HepG2 (cell line): ENCODE measurements at places on chromosomes 6 and 20. TPM values are rescaled to one million over a fixed set of nuclear protein-coding genes. Genes with fewer than 3 reads are reported as not detected.

GRCh38 chr6:34338377-34338776 lies 54.1 kb downstream of the NUDT3 start:
- H3K36me3 ChIP-seq, result peaks cover 38% of the 10 kb centered on the region
- no peaks in the 10 kb centered on the region for H3K4me1 ChIP-seq
- no peak for DNase-seq
- H3K27me3 ChIP-seq, result no peaks in the 10 kb centered on the region
- H3K4me3 ChIP-seq, result no peak overlapping the region

DNA sequence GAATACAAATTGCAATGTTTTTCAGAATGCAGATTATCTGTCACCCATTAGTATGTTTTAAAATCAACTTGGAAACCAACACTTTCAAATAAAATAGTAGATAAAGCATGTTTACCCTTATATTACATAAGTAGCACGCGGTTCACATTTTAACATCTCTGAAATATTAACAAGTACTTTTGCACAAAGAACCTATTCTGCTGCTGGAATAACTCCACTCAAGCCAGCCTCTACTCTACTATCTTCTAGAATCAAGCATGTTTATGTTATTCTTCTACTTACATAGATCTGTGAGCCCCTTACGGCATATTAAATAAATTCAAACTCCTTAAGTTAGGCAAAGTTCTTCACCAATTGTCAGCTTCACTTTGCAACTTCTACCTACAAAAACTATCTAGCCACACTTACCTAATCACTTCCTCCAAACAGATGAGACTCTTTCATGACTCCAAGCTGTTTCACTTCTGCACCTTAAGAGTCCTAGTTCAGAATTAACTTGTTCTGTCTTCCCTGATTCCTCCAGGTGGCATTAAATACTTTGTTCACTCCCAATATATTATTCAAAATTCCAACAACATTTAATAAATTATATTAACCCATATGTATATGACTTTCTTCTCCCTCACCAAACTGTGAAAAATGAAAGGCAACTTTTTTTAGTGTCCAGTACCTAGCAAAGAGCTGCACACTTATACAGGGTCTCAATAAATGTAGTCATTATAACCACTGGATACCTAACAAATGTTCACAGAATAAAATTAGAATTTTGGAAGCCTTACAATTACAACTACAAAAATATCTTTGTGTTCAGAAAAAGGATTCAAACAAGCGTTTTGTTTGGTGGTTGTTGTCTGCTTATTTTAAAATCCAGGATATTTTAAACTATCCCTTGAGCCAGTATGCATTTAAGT lies 12.1 kb downstream of the CEP85L start:
- no peak for DNase-seq
- H3K27me3 ChIP-seq, result no peaks in the 10 kb centered on the region
- no peak overlapping the region for H3K27ac ChIP-seq
- no peaks in the 10 kb centered on the region for H3K4me1 ChIP-seq

- H3K27ac ChIP-seq, result no peak overlapping the region
- peaks cover 58% of the 10 kb centered on the region for H3K4me1 ChIP-seq
- H3K27me3 ChIP-seq, result no peaks in the 10 kb centered on the region
- DNase-seq, result no peak
- no peaks in the 10 kb centered on the region for H3K36me3 ChIP-seq
- peak overlapping the region; percentile 78 for H3K4me3 ChIP-seq
Observed at GRCh38 chr6:33427585-33428223, 7.8 kb downstream of the SYNGAP1 start.

DNA sequence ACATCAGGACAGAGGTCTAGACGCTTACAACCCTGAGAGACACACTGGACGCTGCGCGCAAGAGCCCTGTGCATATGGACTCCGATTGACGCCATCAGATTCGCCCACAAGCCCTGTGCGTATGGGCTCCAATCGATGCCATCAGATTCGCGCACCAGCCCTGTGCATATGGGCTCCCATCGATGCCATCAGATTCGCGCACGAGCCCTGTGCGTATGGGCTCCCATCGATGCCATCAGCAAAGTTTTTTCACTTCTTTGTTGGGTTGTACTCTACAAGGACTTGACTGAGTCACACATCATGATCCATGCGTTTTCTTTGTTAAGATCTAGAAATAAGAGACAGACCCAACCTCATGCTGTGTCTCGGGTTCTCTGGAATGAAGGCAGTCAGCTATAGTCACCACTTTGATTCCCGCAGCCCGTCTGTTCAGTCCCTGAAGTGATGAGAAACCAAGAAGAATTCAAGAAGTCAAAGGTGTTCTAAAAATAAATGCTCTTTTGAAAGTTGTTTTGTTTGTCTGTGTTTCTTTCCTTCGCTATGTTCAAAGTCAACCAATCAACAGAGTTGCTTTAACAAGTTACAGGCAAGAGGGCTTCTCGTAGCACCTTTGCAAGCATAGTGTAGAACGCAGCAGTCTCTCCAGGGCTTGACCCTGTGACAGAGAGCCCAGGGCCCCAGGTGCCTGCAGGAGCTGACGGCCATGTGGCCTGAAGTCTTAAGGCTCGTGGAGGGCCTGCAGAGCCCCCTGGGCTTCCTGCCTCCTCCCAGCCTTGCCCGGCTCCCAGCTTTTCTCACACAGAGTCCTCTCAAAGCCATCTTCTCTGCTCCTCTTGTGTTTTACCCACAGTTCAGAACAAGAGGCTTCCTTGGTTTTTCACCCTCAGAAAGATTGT lies 7.9 kb downstream of the RPS6KA2 start:
- no peaks in the 10 kb centered on the region for H3K36me3 ChIP-seq
- H3K27me3 ChIP-seq, result peaks cover 77% of the 10 kb centered on the region
- no peak overlapping the region for H3K4me3 ChIP-seq
- no peak overlapping the region for H3K27ac ChIP-seq

DNA sequence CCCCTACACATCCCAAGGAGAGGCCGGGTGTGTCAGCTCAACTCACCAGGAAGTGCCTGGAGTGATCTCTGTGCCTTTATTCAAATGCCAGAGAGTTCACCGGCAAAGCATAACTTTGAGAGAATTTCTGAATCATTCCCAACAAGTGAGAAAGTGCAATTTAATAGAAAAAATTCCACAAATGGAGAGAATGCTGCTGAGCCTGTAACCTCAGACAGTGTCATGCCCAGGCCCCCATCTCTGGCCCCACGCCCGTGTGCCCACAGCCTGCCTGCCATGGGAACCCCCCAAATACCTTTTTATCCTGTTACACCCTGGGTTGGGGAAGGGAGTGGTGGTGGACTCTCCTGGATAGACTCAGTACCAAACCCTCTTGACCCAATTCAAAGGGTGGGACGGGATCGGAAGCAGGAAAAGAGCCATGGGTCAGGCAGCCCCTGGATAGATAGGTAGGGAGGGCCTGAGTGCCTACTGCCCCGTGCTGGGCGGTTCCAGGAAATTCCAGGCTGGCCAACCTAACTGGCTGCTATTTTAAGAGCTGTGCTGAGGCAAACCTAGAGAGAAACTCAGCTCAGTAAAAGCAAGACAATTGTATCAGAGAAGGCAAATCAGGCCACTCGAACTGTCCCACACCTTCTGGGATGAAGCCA lies 179.0 kb upstream of the FOXA2 start:
- H3K4me3 ChIP-seq, result no peak overlapping the region
- no peaks in the 10 kb centered on the region for H3K36me3 ChIP-seq
- DNase-seq, result no peak
- no peaks in the 10 kb centered on the region; the same call in 2 of the 3 replicates for H3K27me3 ChIP-seq
- H3K27ac ChIP-seq, result no peak overlapping the region
- H3K4me1 ChIP-seq, result no peaks in the 10 kb centered on the region

DNA sequence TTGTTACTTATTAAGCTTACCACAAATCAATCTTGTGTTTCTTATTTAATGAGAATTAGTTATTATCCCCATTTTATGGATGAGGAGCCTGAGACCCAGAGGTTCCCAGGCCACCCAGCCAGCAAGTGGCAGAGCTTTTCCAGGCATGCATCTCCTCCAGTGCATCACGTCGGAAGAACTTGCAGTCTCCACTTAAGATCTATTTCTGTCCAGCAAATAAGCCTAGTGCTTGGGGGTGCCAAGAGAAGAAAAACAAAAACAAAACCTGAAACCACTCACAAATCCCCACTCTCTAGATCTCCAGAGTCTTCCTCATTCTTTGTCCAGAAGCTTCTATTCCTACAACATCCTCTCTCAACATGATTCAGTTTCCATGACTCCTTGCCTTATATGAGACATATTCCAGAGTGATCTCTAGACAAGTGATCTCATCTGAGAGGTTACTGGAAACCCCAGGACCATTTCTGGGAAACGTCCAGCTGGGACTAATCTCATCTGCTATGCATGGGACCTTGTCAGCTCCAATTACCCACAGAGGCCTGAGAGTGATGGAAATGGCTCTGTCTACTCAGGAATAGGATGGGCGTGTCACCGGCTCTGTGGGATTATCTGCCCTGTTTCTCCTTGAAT lies 4.1 kb downstream of the GUCA1B start:
- no peaks in the 10 kb centered on the region for H3K36me3 ChIP-seq
- DNase-seq, result no peak
- no peak overlapping the region for H3K4me3 ChIP-seq
- no peaks in the 10 kb centered on the region for H3K27me3 ChIP-seq

DNA sequence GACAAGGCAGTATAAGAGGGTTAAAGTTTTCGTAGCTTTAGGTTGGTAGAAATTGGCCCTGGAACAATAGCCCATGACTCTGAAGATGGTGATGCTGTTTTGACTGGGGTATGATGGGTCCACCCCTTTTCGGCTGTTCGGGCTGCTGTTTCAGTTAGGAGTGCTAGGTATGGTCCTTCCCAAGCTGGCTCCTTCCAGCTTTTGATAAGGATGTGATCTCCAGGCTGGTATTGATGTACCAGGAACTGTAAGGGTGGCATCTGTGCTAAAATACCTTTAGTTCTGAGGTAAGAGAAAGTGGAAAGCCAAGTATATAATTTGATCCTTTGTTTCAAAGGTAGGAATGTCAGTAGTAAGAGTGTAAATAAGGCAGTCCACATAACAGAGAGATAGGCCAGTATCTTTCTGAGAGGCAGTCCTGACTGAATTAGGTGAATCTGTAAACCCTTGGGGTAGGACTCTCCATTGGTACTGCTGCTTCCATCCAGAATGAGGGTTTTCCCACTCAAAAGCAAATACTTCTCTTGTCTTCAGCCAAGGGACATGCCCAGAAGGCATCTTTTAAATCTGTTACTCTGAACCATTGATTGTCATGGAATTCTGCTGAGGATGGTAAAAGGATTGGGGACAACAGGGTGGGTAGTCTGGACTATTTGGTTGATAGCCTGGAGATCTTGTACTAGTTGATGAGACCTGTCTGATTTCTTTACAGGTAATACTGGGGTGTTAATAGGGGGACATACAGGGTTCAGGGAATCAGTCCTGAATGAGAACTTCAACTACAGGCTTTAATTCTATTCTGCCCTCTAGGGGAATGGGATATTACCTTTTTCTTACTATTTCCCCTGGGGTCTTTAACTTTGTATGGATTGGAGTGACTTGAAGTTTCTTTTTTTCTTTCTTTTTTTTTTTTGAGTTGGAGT lies 6.1 kb upstream of the ZNFX1 start:
- peak overlapping the region; percentile 98; the same call in 1 of the 2 replicates for H3K4me3 ChIP-seq
- peak overlapping the region; percentile 11 for H3K27ac ChIP-seq
- peaks cover 61% of the 10 kb centered on the region for H3K36me3 ChIP-seq
- H3K4me1 ChIP-seq, result peaks cover 90% of the 10 kb centered on the region

DNA sequence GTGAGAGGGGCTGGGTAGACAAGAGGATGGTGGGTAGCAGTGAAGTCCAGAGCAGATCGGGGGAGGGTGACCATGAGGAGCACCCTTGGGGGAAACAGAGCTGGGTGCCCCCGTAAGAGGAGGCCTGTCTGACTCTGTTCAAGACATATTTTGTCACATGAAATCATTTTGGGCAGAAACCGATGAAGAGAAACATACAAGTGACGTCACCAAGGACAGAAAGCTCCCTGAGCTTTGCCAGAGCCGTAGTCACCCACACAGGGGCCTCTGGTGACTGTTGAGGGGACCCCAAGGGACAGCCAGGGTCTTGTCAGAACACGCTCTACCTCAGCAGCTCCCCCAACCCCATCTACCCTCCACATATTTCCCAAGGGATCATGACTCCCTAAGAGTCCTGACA lies 39.2 kb downstream of the GPR6 start:
- H3K27me3 ChIP-seq, result peaks cover 16% of the 10 kb centered on the region; the same call in 1 of the 3 replicates
- H3K4me1 ChIP-seq, result no peaks in the 10 kb centered on the region
- no peak for DNase-seq
- H3K27ac ChIP-seq, result no peak overlapping the region
- no peaks in the 10 kb centered on the region for H3K36me3 ChIP-seq
- no peak overlapping the region for H3K4me3 ChIP-seq

- no peaks in the 10 kb centered on the region for H3K4me1 ChIP-seq
- no peaks in the 10 kb centered on the region for H3K36me3 ChIP-seq
- peaks cover 54% of the 10 kb centered on the region for H3K27me3 ChIP-seq
- no peak overlapping the region for H3K4me3 ChIP-seq
Observed at GRCh38 chr20:59491884-59492283, 112.5 kb upstream of the PHACTR3 start.

GRCh38 chr6:121395736-121396135 lies 39.7 kb upstream of the GJA1 start:
- no peak overlapping the region for H3K4me3 ChIP-seq

- no peak overlapping the region for H3K4me3 ChIP-seq
- DNase-seq, result no peak
- no peak overlapping the region for H3K27ac ChIP-seq
Observed at GRCh38 chr6:89939144-89939543, 44.9 kb downstream of the GJA10 start.

- no peak overlapping the region for H3K27ac ChIP-seq
- no peaks in the 10 kb centered on the region for H3K36me3 ChIP-seq
- H3K4me3 ChIP-seq, result no peak overlapping the region
- H3K4me1 ChIP-seq, result no peaks in the 10 kb centered on the region
- no peak for DNase-seq
Observed at GRCh38 chr6:90080876-90081481, 186.7 kb downstream of the GJA10 start.

DNA sequence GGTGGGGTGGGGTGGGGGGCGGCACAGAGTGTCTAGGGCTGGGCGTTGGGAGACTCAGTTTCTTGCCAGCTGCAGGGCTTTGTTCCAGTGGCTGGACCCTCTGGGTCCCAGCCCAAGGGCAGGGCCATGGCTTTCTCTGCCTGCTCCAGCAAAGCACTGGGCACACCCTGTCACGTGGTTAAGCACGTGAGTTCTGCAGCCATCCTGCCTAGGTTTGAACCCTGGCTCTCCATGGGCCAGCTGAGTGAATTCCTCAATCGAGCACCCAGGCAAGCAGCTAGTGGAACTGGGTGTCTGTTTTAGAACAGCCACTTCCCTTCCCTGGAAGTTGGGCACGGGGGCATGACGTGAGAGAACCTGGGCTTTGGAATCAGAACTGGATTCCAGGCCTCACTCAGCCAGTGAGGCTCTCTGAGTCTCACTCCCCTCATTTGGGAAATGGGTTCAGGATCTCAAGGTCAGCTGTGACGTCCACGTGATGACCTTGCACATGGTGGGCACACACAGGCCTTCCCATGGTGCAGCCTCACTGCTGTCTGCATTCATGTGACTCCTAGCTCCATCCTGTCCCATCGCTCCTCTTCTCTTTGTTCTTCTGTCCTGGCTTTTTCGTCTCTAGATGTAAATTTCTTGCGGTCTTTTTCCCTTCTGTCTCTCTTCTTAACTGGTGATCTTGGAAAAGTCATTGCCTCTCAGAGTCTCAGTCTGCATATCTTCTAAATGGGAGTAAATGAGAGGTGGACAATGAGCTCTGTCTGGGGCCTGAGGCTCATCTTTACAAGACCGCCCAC lies 45.9 kb downstream of the NOL4L start:
- no peaks in the 10 kb centered on the region for H3K27me3 ChIP-seq
- H3K4me3 ChIP-seq, result no peak overlapping the region
- peaks cover 93% of the 10 kb centered on the region for H3K4me1 ChIP-seq
- peak overlapping the region; percentile 90 for H3K27ac ChIP-seq
- DNase-seq, result no peak

The GUCA1A gene
- total RNA-seq, result not detected in 2 replicates

The SMLR1 gene
- total RNA-seq, result 97.8 and 104 TPM in 2 replicates

The SULF2 gene
- total RNA-seq, result 29.1 and 50.9 TPM in 2 replicates

The NEDD9 gene
- total RNA-seq, result 27.1 and 31.4 TPM in 2 replicates

The ALDH8A1 gene
- 3.4 and 3.6 TPM in 2 replicates for total RNA-seq

The HLA-DOA gene
- total RNA-seq, result 0.07 and 0.09 TPM in 2 replicates

The CBFA2T2 gene
- total RNA-seq, result 6.3 and 7.3 TPM in 2 replicates
